RPMI7951 (cell line): ENCODE measurements at places on chromosomes 13 and 19. TPM values are rescaled to one million over a fixed set of nuclear protein-coding genes. Genes with fewer than 3 reads are reported as not detected.

STX10 gene
- 136 and 162 TPM in 2 replicates for total RNA-seq

GAS6 gene
- 91.2 and 119 TPM in 2 replicates for total RNA-seq

- DNase-seq = peak; percentile 76
These were observed 25.3 kb upstream of the OR10H2 start for GRCh38 chr19:15702534-15702930.

ZNF682 gene
- total RNA-seq = 2.4 TPM in 2 replicates

GRCh38 chr19:54325194-54325621 is 12.2 kb upstream of the LILRA5 start:
- peak; percentile 38 for DNase-seq

IZUMO1 gene
- total RNA-seq = 0.12 TPM in 1 of 2 replicates, not detected in the other

- DNase-seq = no peak
These were observed 97.6 kb upstream of the MIR17HG start for GRCh38 chr13:91249861-91250260.

DNA sequence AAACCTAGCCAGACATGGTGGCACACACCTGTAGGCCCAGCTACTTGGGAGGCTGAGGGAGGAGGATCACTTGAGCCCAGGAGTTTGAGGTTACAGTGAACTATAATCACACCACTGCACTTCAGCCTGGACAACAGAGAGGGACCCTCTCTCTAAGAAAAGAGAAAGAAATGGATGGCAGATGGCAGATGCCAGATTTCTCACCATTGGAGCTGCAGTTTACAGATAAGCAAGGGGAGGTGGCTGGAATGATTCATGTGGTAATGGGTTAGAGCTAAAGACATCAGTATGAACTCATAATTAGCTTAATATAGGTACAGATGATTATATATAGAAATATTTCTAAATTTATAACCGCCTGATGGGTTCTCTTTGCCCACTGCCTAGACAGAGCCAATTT is 80.1 kb upstream of the IPO5 start:
- DNase-seq = no peak

- no peak for DNase-seq
These were observed 188.1 kb downstream of the SLITRK5 start for GRCh38 chr13:87859261-87859660.

DNA sequence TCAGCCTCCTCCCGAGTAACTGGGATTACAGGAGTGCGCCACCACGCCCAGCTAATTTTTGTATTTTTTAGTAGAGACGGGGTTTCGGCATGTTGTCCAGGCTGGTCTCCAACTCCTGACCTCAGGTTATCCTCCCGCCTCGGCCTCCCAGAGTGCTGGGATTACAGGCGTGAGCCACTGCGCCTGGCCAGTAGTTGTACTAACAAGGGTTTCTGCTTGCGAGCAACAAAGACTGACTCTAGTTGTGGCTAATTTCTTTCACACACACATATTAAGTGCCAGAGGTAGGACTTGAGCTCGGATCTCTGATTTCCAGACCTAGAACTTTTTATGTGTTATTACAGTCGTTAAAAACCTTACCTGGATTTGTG is 635 bp upstream of the PCCA start:
- DNase-seq = no peak

DNA sequence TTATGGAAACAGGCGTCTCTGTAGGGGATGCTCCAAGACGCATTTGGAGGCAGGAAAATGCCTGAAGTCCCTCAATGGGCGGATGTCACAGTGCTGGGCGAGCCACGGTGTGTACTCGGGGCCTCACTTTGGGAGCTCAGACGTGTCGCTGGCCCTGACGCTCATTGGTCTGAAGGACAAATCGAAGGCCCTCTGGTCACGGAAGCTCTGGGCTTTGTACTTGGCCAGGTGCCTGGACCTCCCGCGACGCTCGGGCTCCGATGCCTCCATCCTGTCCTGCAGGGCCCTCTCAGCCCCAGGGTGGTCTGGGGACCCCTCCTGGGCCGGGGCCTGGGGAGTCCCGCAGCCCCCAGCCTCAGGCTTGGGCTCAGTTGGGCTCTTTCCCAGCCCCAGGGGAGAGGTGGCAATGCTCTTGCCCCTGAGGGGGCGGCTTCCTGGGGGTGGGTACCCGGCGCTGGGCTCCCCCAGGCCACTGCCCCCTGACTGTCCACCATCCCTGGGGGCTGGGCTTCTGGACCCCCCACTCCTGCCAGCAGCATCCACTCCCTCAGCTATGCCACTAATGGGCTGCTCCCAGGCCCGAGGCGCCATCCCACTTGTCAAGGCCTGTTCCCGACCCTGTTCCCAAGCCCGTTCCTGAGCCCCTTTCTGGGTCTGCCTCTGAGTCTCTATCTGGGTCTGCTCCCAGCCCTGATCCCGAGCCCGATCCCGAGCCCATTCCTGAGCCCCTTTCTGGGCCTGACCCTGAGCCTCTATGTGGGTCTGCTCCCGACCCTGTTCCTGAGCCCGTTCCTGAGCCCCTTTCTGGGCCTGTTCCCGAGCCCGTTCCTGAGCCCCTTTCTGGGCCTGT is 39.5 kb upstream of the GRTP1 start:
- no peak for DNase-seq

METTL21C gene
- total RNA-seq = not detected in 2 replicates

PSMD8 gene
- total RNA-seq = 478 and 533 TPM in 2 replicates

DNA sequence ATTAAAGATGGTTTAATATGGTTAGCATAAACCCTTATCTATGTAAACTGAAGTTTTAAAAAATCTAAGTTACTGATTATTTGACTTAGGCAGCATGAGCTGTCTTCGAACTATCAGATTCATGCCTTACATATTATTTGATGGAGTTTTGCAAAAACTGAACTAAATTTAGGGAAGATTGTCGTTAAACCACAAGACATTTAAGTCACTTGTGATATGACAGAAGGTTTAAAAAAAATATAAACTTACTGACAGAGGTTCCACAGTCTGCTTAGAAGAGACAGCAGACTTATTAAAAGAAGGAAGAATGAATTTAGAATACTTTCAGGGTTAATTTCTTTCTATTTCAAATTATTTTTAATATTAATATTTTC is 110.9 kb upstream of the FRY start:
- no peak for DNase-seq

DNA sequence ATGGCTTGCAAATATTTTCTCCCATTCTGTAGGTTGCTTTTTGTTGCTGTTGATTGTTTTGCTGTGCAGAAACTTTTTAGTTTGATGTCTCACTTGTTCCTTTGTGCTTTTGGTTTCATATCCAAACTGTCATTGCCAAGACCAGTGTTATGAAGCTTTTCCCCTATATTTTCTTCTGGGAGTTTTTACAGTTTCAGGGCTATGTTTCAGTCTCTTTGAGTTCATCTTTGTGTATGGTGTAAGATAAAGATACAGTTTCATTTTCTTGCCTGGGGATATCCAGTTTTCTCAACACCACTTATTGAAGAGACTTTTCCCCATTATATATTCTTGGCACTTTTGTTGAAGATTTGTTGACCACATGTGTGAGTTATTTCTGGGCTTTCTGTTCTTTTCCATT is 139.9 kb downstream of the MRPL57 start:
- no peak for DNase-seq

CD37 gene
- total RNA-seq = not detected in 2 replicates

DNA sequence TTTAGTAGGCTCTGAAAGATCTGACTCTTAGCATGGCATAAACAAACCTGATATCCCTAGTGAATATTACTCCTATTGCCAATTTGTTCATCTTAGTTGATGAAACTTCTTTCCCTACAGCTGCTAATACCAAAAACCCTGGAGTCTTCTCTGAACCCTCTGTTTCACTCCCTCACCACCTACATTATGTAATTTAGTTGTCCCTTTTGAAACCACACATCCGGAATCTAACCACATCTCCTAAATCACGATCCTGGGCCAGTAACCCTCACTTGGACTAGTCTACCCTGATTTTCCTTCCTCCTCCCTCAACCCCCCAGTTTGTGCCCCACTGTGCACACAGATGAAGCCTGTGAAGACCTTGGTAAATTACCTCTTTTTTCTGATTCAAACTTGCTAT is 1.2 kb downstream of the ZNF256 start:
- no peak for DNase-seq

MAST1 gene
- total RNA-seq = 0.10 and 1.6 TPM in 2 replicates

DNA sequence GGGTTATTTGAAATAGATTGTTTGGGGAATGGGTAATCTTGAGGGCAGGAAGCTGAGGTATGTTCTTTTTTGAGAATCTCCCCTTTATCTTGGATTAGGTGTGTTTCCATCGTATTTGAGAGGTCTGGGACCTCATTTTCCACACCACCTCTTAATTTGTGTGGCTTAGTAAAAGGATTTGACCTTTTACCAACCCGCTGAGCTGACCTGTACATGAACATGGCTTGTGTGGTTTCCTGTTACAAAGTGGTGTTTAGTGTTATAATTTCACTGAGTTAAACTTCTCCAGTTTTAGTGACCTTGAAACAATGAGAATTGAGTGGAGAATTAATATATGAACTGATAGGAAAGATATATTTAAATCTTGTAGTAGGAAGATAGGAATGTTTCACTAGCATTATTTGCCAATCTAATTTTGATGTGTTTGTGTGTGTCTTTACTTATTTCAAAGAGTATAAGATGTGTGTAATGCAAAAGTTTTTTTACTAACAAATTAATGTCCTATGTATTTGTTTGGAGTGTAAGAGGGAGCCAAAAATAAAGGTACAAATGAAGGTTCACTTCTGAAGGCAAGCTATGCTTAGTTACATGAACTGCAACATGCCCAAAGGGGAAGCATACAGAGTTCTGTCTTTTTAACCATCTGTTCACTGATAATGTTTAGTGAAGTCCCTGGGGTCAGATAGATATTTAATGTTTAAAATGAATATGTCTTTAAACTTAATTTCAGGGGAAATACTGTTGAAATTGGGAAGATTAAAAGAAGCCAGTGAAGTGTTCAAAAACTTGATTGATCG is 17.1 kb downstream of the NAA16 start:
- no peak for DNase-seq

- no peak for DNase-seq
These were observed 2.9 kb downstream of the RCN3 start for GRCh38 chr19:49530708-49531107.

DNA sequence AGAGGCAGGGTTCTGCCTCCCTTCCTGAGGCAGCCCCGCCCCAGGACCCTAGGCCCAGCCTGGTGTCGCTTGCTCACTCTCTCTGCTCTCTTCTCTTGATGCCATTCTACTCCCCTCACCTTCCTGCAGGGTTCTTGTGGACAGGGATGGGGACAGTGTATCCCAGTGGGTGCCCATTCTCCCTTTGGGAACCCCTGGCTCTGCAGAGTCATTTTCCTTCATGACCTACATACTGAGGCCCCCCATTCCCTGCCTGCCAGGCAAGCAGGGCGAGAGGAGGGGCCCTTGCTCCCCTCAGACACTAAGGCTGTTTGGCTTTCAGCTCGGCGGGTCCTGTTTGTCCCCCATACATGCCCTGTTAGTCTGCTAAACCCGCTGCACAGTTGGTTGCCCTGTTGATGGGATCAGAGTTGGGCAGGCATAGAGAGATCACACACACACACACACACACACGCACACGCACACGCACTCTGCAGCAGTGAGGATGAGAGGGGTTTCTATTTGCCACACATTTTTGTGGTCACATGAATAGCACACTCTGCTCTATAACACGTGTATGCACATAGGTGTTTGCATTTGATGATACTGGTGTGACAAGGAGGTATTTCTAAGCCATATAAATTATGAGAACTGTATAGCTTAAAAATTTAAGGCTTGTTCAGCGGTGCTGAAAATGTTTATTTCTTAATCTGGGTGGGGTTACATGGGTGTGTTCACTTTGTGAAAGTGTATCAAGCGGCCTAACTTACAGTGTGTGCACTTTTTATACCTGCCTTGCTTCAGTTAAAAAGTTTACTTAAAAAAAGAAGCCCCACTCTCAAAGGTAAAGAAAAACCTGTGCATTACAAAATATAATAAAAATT is 20.3 kb downstream of the NFIX start:
- no peak for DNase-seq

ZNF175 gene
- 11.3 and 11.8 TPM in 2 replicates for total RNA-seq

DNA sequence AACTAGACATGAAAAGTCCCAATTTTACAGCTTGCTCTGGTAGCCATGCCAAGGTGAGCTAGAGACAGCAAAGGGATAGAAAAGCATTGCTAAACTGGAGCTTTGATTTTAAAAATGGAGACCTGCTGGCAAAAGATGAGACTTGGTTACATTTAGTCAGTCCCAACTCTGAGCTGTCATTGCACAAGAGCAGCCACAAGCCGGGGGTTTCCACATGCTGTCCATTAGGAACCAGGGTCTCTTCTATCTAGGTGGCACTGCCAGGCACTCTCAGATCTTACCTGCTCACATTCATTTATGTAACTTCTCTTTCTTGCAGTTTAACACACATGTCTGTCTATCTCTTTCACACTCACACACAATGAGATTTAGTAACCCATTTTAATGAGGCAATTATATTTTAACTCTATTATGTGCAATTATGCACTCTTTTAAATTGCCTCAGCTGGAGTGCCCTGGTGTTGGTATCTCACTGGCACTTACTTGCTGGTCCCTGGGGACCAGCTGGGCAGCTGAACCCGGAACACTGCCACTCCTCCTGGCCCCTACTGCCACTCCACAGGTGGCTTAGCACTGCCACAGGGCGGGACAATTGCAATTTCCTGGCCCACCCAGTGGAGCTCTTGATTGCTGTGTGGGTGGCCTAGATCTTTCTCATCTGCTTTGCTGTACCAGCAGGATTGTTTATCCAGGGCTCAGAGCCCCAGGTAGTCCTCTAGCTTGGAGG is 112.5 kb downstream of the COG6 start:
- no peak for DNase-seq

DNA sequence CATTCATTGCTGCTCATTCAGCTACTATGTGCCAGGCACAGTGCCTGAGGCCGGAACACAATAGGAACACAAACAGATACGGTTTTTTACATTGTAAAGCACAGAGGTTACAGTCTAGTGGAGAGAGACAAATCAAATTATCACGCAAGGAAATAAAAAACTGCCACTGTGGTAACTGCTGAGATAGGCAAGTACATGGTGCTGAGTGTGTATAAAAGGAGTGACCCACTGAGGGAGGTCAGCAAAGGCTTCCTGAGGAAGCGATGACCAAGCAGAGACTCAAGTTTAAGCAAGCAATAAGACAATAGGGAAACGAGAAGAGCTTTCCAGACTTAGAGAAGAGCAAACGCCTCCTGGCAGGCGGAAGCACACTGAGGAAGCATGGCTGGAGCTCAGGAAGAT is 56.4 kb downstream of the NUFIP1 start:
- peak; percentile 41 for DNase-seq

DNA sequence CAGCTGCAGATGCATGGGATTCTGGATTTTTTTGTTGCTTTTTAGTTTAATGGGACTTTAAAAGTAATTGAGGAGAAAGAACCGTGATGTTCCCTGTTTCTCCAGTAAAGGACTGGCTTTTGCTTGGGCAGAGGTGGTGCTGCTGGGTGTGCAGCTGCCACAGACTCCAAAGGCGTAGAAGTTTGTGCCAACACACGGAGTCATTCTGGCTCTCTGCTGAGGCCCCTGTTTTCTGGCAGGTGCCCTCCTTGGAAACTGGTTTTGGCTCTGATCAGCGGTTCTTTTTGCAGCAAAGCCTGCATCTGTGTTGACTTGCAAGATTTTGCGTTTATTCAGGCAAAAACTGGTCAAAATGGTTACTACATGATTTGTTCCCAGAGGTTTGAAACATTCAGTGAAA is 16.0 kb upstream of the QTRT1 start:
- no peak for DNase-seq

ZNF471 gene
- total RNA-seq = 1.1 and 1.3 TPM in 2 replicates
